Activated T-helper 1 cell treated with anti-CD3 and anti-CD28 coated beads, Interleukin-12 subunit alpha, Interleukin-12 subunit beta, Interleukin-2, Interleukin-4 antibody, amounts not matched to agents 30 ng/mL and 10 ng/mL and 1 ng/mL, durations not matched to agents 14 hours and 24 hours and 36 hours (primary cell): ENCODE measurements at places on chromosomes 6 and 20. TPM values are rescaled to one million over a fixed set of nuclear protein-coding genes. Genes with fewer than 3 reads are reported as not detected.

Gene TNF
- 427 and 430 TPM in 2 replicates for total RNA-seq

DNA sequence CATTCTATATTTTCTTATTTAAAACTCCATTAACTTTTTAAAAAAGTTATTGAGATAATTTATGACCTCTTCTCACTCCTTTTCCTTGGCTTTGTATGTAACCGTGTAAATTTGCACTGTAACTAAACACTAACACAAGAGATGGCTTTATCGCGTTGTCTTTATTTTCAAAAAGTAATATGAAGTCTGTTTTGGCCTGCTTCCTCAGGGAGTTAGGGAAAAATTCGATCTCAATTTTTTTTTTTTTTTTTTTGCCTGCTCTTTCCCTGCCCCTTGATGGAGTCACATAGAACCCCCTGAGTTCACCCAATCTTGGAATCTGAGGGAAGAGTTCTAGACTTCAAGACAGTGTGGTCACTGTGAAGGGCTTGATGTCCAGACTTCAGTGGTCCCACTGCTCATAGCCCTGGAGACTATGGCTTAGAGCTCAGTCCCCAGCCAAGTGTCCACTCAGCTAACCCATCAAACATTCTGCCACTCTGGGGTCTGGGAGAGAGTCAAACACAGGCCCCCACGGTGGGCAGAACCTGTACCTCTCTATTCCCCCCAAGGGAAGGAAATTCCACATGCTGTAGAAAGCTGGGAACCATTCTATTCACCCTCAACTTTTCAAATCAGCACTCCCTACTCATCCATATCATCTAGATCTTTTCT, 15.7 kb upstream of the TBC1D22B start:
- DNase-seq: no peak

GRCh38 chr20:32521780-32522525, 63.2 kb downstream of the NOL4L start:
- peak; percentile 53 for DNase-seq

DNA sequence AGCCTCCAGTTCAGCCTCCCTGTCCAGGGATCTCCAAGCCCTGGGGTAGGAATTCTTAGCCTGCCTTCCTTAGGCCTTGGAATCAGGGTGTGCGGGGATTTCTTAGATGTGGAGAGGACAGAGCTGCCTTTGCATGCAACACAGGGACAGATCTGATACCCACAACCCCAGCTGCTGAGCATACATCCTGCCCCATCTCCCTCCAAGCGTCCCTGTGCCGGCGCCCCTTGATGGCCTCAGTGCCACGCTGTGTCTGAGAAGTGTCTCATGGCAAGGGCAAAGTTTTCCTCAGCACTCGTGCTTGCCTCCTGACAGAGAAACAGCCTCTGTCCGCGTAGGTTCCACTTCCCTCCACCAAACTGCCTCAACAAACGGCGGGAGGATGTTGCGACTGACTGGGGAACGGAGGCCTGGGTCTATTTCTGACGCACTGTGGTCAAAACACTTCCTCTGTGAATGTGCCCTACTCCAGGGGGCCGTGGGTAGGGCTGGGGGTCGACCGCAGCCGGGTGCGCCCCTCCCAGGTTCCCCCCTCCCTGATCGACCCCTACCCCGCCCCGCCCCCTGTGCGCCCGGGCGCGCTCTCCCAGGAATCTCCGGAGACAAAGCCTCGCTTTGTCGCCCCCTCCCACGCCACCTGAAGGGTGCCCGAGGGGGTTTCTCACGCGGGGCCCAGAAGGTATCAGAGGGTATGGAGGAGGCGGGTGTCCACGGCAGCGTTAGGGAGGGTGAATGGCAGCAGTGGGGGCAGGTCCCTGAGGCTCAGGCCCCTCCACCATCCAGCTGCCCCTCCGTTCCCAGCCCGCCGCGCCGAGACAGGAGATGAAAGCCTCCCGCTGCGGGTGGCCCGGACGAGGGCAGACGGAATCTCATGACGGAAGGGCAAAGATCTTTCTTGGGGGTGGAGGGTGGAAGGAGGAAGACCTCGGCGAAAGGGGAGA, 806 bp downstream of the MICAL1 start:
- DNase-seq: peak; percentile 58

GRCh38 chr6:73395875-73396274, 1.2 kb downstream of the DDX43 start:
- no peak for DNase-seq
